ENCODE measurements at places on chromosomes 11 and 22.

GRCh38 chr11:33412241-33412640 lies 155.1 kb downstream of the HIPK3 start:
- DNase-seq, result no peak

GRCh38 chr11:62552485-62553079 lies 6.0 kb upstream of the AHNAK start:
- no peak for DNase-seq

DNA sequence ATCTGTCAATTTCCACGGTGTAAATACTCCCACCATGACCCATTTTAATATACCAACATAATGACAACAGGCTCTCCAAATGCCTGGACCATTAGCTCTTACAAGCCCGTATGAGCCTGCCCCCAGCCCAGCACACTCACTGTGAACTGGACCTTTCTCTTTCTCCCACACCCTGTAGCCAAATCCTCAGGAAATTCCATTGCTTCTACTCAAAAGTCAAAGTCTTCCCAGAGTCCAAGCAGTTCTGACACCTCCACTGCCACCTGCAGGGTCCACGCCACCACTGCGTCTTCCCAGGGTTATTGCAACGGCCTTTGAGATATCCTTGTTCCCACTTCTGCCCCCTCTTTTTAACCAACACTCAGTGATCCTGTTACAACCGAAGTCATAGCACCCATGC lies 110.1 kb upstream of the ASPHD2 start:
- DNase-seq, result no peak

DNA sequence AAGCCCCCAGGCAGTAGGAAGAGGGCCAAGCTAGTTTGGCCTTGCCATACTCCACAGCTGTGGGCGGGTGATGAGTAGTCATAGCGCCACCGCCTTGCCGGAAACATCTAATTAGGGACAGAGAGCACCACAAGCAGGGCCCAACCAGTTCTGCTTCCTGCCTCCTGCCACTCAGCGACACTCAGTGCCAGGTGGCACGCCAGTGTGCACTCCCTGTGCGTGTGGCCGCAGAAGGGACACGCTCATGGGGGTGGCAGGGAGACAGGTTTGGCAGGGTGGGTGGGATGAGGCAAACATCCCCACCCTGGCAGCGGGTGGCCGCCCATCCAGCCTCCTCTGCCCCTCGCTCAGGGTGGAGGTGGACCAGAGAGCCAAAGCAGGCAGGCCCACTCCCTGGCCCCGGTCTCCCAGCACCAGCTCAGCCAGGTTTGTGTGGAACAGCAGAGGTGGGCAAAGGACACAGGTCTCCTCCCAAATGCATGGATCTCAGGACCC lies 4.9 kb downstream of the OVOL1 start:
- no peak for DNase-seq

DNA sequence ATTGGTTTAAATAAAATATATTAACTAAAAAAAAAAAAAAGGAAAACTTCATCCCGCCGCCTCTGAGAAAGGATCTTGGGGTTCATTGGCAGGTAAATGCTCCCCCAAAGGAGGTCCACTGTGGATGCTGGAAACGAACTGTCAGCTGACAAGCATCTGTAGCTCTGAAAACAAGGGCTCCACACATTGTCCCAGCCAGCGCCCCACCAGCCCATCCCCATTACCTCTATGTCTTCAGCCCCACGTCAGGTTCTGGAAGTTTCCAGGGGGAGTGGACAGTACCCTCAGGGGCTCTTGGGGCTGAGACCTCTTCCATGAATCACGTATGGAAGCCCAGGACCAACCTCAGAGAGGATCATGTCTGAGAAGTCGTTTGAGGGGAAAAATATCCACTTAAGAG lies 66.4 kb upstream of the WNT7B start:
- DNase-seq, result no peak

- no peak for DNase-seq
Measured at GRCh38 chr11:81932303-81932702, 801.4 kb downstream of the FAM181B start.

- no peak for DNase-seq
Measured at GRCh38 chr22:44453441-44454112, 44.5 kb downstream of the RTL6 start.

GRCh38 chr11:100515087-100515486 lies 172.0 kb upstream of the ARHGAP42 start:
- no peak for DNase-seq

- no peak for DNase-seq
Measured at GRCh38 chr11:24932110-24933000, 435.5 kb downstream of the LUZP2 start.

DNA sequence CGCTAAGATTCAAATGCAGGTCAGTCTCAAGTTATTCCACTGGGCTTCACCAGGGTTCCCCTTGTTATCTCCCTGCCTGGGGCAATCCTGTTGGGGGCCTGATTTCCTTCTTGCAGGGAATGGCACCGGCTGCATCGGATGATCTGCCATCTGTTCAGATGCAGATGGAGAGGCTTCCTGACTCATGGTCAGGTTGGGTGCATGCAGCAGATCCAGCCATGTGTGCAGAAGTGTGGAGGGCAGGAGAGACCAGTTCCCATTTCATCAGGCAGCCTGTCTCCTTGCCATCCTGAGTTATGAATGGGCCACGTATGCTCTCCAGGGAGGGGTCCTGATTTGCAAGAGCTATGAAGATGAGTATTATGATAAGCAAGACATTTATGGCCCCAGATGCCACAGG lies 161.2 kb upstream of the PLET1 start:
- no peak for DNase-seq

DNA sequence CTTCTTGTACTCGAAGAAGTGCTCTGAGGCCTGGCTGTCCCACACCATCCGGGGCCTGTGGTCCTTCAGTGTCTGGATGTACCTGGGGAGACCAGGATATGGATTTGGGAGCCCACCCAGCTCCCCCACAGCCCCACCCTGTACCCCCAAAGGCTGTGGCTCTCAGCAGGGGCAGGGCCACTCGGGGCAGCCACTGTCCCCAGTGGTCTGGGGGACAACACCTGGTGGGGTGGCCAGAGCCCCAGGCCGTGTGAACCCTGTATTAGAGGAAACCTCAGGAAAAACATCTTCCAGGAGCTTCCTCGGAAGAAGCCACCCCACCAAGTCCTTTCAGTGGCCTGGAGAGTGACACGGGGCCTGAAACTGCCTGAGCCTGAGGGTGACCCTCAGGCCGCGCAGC lies 27.8 kb downstream of the TSPAN4 start:
- DNase-seq, result no peak

GRCh38 chr22:46638601-46639431 lies 18.6 kb downstream of the GRAMD4 start:
- no peak for DNase-seq

DNA sequence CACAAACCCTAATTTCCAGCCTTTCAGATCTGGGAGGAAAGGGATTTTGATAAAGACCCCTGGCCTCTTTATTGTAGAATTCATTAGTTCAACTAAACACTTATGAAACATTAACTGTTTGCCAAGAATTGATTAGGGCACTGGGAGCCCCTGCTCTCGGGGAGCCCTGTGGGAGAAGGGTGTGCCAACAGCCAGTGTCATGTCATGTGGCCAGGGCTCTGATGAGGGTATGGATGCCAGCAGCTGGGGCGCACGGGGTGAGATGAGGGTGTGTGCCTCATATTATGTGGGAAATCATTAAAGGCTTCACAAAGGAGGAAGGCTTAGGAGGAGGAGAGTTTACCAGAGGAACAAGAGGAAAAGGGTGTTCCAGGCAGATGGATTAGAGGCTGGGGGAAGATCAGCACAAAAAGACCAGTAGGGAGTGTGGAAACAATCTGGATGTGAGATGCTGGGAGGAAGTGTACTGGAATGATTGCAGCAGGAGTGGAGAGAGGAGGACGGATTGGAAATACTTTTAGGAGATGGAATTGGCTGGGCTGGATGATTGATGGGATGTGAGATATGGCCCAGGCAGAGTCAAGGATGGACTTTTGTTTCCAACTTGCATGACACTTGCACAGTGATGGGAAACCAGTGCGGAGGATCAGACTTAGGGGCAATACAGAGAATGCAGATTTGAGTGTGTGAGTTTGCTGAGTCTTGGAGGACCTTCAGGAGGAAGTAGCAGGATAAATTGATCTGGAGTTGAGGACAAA lies 137.8 kb downstream of the CSNK2A3 start:
- no peak for DNase-seq

GRCh38 chr22:45090497-45090910 lies 73.2 kb upstream of the NUP50 start:
- no peak for DNase-seq

GRCh38 chr22:44373234-44373633 lies 60.5 kb upstream of the SHISAL1 start:
- no peak for DNase-seq

DNA sequence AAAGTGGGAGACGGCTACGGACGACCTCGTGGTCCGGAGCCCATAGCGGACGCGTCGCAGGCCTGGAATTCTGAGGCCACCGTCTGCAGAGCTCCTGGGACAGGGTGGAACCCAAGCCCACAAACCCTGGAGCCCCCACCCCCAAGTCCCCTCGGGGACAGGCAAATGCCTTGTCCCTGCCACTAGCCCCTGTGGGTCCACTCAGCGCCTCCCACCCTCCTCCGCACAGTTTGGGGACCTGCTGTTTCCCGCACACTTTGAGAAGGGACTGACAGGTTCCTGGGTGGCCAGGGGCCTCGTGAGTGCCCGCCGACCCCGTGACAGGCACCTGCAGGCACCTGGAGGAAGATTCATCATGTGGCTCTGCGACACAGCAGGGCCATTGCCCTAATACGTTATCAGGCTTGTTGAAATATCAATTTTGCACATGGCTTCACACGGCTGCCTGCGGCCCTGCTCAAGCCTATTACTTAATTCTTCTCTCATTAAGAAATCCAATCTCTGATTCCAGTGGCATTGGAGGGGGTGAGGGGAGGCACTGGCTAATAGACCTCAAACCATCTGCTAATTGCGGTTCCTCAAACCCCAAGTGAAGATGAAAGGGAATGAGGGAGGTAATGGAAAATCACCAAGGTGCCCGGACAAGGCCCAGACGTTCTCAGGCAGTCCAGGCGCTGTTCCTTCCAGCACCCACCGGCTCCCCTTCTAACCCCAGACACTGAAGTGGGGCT lies 672.5 kb downstream of the BRD1 start:
- DNase-seq, result no peak

DNA sequence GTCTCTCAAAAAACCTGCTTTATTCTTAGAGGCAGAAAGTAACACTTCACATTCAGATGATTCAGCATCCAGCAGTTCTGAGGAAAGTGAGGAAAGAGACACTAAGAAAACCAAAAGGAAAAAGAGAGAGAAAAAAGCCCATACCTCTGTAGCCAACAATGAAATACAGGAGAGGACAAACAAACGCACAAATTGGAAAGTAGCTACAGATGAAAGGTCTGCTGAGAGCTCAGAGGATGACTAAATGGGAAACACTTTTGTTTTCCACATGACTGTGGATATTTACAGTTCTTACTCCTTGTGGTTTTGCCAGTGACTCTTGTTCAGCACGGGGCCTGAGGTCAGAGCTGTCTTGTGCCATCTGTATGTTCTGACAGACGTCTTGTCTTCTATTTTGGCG lies 3.8 kb downstream of the TIMM8B start:
- DNase-seq, result no peak

All from hematopoietic multipotent progenitor cell treated with erythropoietin and hydrocortisone succinate and interleukin-3 and kit ligand, for 15 days (in vitro differentiated cells).